ENCODE measurements at places on chromosomes 16 and 17. TPM values are rescaled to one million over a fixed set of nuclear protein-coding genes. Genes with fewer than 3 reads are reported as not detected.
A peak's percentile ranks its signal among the peaks of the same experiment; 100 is the strongest.

DNA sequence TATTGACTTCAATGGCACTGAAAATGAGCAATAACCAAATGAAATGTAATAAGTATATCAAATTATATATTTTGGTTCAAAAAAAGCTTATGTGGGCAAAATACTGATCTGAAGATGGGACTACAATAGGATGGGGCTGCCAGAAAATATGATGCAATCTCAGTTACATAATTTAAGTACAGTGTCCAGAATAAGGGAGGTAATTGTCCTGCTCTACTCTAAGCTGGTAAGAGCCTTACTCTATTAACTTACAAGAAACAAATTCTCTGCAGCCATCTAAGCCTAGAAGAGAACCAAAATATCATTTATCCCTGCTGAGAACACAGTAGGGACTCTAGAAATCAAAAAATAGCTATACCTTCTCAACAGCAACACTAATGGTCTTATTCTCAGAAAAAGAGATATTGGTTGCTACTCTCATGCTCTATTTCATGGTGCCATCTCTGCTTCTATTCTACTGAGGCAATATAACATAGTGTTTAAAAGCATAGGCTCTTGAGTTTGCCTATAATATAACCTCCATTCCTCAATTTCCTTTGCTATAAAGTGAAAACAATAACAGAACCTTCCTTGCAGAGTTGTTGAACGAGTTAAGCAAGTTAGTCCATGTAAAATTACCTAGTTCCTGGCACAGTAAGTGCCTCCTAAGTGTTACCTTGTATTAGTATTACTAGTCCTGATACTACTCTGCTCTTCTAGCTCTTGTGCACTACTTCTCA is 19.9 kb downstream of the NQO1 start:
- DNase-seq, result no peak
- peaks cover 18% of the 10 kb centered on the region for H3K4me1 ChIP-seq
- no peak overlapping the region for H3K4me3 ChIP-seq

DNA sequence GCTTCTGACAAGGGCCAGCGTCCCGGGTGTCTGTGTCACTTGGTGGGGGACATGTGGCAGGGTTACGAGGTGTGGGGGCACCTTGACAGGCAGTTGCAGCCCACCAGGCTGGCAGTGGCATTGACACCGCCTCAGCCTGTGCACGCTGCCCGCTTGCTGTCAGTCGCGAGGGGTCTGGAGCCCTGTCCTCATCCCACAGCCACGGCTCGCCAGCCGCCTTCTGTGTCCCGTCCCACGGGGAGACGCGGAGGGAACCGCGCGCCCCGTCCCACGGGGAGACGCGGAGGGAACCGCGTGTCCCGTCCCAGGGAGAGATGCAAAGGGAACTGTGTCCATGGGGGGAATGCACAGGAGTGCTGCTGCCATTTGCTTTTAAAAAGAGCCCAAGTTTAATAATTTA is 3.5 kb downstream of the PABPN1L start:
- H3K4me3 ChIP-seq, result no peak overlapping the region
- H3K27ac ChIP-seq, result no peak overlapping the region
- peaks cover 3% of the 10 kb centered on the region for H3K4me1 ChIP-seq
- H3K27me3 ChIP-seq, result peaks cover 12% of the 10 kb centered on the region
- no peaks in the 10 kb centered on the region for H3K36me3 ChIP-seq
- DNase-seq, result no peak

GRCh38 chr16:67661101-67661761 is 471 bp downstream of the PARD6A start:
- peaks cover 7% of the 10 kb centered on the region for H3K4me1 ChIP-seq
- peak; percentile 32 for DNase-seq
- peak overlapping the region; percentile 97 for H3K4me3 ChIP-seq
- no peaks in the 10 kb centered on the region for H3K36me3 ChIP-seq
- H3K27ac ChIP-seq, result no peak overlapping the region

GRCh38 chr16:4855371-4855770 is 8.1 kb downstream of the UBN1 start:
- no peaks in the 10 kb centered on the region for H3K27me3 ChIP-seq
- no peak overlapping the region for H3K27ac ChIP-seq
- DNase-seq, result no peak

Gene LMF1
- 35.6 TPM for total RNA-seq

Gene ZNF785
- total RNA-seq, result 30.9 TPM

DNA sequence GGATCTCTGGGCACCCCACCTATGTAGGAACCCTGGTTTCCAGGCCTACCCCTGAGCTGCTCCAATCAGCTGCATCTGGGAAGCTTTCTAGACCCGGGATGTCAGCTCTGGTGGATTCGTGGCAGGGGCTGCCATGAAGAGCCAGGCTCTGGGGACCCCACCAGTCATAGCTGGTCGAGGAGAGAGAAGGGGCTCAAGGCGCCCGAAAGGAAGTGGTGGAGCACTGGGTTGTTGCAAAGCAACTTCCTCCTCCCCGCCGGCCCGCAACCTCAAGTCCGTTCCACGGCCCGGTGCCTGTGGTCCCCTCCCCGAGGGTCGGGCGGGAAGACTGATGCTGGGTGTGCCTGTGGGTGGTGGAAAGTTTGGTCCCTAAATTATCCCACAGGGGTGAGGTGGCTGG is 10.2 kb downstream of the TBKBP1 start:
- DNase-seq, result no peak
- no peak overlapping the region for H3K27ac ChIP-seq
- H3K4me1 ChIP-seq, result no peaks in the 10 kb centered on the region
- no peak overlapping the region for H3K4me3 ChIP-seq
- H3K36me3 ChIP-seq, result no peaks in the 10 kb centered on the region

GRCh38 chr17:410543-411401 is 58.2 kb upstream of the RPH3AL start:
- H3K4me3 ChIP-seq, result peak overlapping the region; percentile 97
- no peak for DNase-seq
- H3K36me3 ChIP-seq, result no peaks in the 10 kb centered on the region
- peaks cover 11% of the 10 kb centered on the region for H3K4me1 ChIP-seq
- H3K27me3 ChIP-seq, result no peaks in the 10 kb centered on the region

DNA sequence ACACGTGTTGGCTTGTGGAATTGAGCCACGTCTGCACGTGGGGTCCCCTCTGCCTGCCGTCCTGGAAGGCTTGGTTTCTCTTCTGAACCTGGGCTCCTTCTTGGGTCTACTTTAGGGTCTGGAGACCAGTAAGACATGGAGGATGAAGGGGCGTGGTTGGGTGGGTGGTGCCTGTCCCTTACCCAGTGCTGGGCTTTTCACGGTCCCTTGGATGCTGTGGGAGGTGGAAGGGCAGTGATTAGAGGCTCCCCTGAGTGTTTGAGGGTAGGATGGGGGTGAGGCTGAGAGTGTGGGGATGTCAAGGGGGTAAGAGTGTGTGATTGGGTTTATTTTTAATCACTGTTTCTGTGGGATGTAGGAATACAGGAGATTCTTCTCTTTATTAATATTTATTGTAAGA is 38.3 kb downstream of the MGAT5B start:
- H3K4me3 ChIP-seq, result no peak overlapping the region
- no peaks in the 10 kb centered on the region for H3K4me1 ChIP-seq
- H3K27ac ChIP-seq, result no peak overlapping the region
- H3K27me3 ChIP-seq, result no peaks in the 10 kb centered on the region

- no peak overlapping the region for H3K4me3 ChIP-seq
- H3K36me3 ChIP-seq, result no peaks in the 10 kb centered on the region
- no peak for DNase-seq
- H3K27ac ChIP-seq, result peak overlapping the region; percentile 24
- H3K4me1 ChIP-seq, result peaks cover 9% of the 10 kb centered on the region
- no peaks in the 10 kb centered on the region for H3K27me3 ChIP-seq
These were observed 17.1 kb downstream of the C16orf74 start for GRCh38 chr16:85733839-85734170.

DNA sequence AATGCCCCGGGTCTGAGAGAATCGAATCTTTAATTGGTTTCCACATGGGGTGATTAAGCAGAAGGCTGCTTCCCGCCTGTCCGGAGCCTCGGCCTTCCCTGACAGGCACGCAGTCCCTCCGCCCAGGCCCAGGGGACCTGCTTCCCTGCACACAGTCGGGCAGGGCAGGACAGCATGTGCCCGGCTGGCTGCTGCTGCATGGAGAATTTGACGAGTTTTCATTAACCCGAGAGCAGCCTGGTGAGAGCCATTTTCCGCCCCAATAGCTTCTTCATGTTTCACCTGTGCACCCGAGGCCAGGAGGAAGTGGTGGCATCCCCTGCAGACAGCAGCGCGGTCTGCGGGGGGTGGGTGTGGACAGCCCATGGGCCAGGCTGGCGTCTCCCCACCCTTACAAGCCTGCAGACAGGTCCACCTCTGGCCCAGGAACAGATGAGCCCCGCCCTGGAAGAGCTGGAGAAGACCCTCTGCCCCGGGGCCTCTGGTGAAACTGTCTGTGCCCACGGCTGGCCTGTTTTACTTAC is 67.0 kb downstream of the KLHDC4 start:
- no peak overlapping the region for H3K27ac ChIP-seq
- no peaks in the 10 kb centered on the region for H3K4me1 ChIP-seq
- peaks cover 4% of the 10 kb centered on the region for H3K36me3 ChIP-seq
- no peak for DNase-seq
- H3K27me3 ChIP-seq, result no peaks in the 10 kb centered on the region

- no peak overlapping the region for H3K27ac ChIP-seq
- H3K36me3 ChIP-seq, result no peaks in the 10 kb centered on the region
- DNase-seq, result no peak
- H3K27me3 ChIP-seq, result no peaks in the 10 kb centered on the region
- H3K4me1 ChIP-seq, result peaks cover 9% of the 10 kb centered on the region
- H3K4me3 ChIP-seq, result no peak overlapping the region
These were observed 43.6 kb downstream of the NLRC5 start for GRCh38 chr16:57032931-57033330.

Data from PC-9 (cell line).